Heart right ventricle (tissue), 16 donors: ENCODE measurements at places on chromosomes 2 and 18. TPM values are rescaled to one million over a fixed set of nuclear protein-coding genes. Genes with fewer than 3 reads are reported as not detected.

ANKRD62 gene
- not detected for polyA plus RNA-seq

CERS6 gene
- 20.5 TPM for polyA plus RNA-seq

MC2R gene
- polyA plus RNA-seq = under 0.01 TPM

MYOM1 gene
- polyA plus RNA-seq = 94.4 TPM

WDR12 gene
- 28.2 TPM for polyA plus RNA-seq

ASPRV1 gene
- polyA plus RNA-seq = 1.0 TPM

POTEJ gene
- not detected for polyA plus RNA-seq

TSPYL6 gene
- 0.22 TPM for polyA plus RNA-seq

ERICH2 gene
- polyA plus RNA-seq = 0.66 TPM

ZNF396 gene
- 0.52 TPM for polyA plus RNA-seq

SIX3 gene
- polyA plus RNA-seq = not detected

SCN3A gene
- polyA plus RNA-seq = 0.35 TPM
